LNCaP clone FGC (cell line): ENCODE measurements at places on chromosomes 5 and 9.

DNA sequence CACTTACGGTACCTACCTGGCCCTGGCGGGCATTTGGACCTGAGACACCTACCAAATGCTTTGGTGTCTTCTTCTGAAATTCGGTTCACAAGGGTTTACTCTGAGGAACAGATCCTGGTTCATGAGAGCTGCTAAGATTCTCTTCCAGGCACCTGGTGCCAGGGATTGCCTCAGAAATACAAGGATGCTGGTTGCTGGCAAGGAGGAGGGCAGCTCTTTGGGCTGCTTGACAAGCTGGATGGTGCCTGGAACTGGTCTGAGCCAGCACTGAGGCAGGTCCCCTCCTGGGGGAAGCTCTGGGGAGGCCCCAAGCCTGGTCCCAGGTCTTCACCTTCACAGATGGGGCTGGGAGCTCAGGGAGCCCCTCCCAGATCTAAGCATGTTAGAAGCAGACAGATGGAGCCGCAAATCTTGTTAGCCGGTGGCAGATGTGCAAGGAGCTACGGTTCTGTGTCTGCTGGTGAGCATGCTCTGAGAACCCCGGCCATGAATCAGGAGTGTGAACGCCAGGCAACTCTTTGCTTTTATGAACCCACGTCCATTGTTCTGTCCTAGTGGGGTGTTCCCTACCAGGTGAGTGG is 16.3 kb downstream of the FABP6 start:
- no peak for DNase-seq

- DNase-seq: no peak
Measured at GRCh38 chr5:34858790-34859189, 19.8 kb downstream of the TTC23L start.

GRCh38 chr5:1749346-1750124 is 50.1 kb downstream of the MRPL36 start:
- no peak for DNase-seq

- no peak for DNase-seq
Measured at GRCh38 chr5:38601863-38602298, 45.4 kb upstream of the LIFR start.

GRCh38 chr5:180792287-180792964 is 10.2 kb downstream of the MGAT1 start:
- no peak for DNase-seq

GRCh38 chr9:5563417-5563815 is 53.1 kb downstream of the PDCD1LG2 start:
- DNase-seq: no peak
